LHCN-M2 (cell line): ENCODE measurements at places on chromosomes 5 and 9. TPM values are rescaled to one million over a fixed set of nuclear protein-coding genes. Genes with fewer than 3 reads are reported as not detected.
A peak's percentile ranks its signal among the peaks of the same experiment; 100 is the strongest.

The TMEM174 gene
- total RNA-seq = not detected in 2 replicates

DNA sequence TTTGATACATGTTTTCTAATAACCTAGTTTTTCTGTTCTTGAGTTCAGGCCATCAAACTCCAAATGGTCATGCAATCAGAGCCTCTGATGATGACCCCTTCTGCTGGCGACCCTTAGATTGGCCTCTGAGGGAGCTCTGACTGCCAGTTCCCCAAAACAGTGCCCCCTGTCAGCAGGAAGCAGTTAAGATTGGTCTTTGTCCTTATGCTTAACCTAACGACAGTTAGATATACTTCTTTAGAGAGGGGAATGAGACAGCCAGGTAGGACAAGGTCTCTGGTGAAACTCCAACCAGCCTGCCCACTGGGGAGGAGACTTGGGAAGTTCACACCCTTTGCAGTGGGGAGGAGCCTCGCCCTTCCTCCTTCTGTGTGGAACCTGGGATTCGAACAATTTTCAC lies 390.4 kb upstream of the KIF2A start:
- no peak for DNase-seq

GRCh38 chr9:82763656-82764055 lies 299.3 kb downstream of the RASEF start:
- DNase-seq = no peak

The PARP8 gene
- total RNA-seq = 6.3 and 8.1 TPM in 2 replicates

GRCh38 chr9:6819529-6819928 lies 61.8 kb downstream of the KDM4C start:
- DNase-seq = no peak

DNA sequence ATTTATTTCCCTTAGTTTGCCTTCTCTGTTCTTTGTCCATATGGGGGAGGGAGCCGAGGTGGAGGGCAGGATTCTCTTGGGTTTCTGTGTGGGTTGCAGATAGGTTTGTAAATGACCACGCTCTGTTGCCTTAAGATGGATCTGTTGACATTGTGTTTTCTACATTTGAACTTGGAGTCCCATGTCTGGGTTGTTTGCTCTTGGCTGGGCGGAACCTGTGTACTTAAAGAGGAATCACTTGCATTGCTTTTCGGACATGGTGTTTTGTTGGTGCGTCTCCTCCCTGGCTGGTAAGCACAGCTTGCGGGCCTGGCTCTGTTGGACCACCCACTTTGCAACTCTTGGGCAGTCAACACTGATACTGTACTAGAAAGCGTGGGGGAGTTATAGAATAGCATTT lies 45.9 kb downstream of the EHMT1 start:
- DNase-seq = no peak

The PAX5 gene
- not detected in 2 replicates for total RNA-seq

The MPDZ gene
- total RNA-seq = 11.7 and 16.9 TPM in 2 replicates

DNA sequence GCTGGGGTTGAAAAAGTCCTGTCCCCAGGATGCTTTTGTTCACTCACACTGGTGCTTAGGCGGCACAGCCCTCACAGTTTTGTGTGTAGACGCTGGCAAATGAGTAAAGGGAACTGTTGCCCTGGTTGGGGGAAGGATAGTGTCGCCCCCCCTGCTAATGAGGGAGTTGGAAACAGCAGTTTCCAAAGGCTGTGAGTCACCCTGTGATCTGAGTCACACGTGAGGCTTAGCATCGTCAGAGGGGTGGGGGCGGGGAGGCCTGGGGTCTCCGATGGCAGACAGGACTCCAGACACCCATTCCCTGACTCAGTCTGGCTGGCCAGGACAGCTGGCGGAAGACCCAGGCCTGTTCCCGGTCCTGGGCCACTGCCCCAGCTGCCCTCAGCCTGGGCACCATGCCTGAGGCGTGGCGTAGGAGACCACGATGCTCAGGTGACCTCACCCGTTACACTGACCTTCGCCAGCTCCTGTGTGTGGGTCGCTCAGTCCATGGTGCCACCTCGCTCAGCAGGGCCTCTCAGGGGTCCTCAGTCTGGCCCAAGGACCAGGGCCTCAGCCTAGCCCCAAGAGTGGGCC lies 2.9 kb downstream of the DNAJB5 start:
- peak; percentile 96 for DNase-seq

GRCh38 chr5:119741691-119742090 lies 112.3 kb downstream of the FAM170A start:
- no peak for DNase-seq

GRCh38 chr9:21160178-21160577 lies 6.3 kb downstream of the IFNA21 start:
- peak; percentile 59 for DNase-seq

DNA sequence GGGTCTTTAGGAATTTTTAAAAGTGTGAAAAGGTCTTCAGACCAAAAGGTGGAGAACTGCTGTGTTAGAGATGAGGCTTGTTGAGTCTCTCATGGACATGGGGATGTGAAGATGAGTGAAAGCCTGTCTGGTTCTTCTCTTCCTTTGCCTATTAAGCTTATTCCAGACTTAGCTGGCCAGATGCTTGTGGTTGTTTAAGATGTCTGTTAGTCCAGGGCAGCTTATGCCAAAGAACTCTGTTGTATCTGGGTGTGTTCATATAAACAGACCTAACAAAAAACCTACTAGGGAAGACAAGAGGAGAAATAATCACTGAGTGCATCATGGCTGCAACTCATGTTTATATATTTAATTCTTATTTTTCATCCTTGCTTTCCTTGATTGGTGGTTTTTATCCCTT lies 57.5 kb upstream of the NCS1 start:
- no peak for DNase-seq

GRCh38 chr5:81972492-81972783 lies 615 bp downstream of the ATG10 start:
- DNase-seq = no peak

The SELENOP gene
- total RNA-seq = 29.4 and 43.2 TPM in 2 replicates

GRCh38 chr5:10594591-10595210 lies 30.8 kb downstream of the ANKRD33B start:
- DNase-seq = no peak

DNA sequence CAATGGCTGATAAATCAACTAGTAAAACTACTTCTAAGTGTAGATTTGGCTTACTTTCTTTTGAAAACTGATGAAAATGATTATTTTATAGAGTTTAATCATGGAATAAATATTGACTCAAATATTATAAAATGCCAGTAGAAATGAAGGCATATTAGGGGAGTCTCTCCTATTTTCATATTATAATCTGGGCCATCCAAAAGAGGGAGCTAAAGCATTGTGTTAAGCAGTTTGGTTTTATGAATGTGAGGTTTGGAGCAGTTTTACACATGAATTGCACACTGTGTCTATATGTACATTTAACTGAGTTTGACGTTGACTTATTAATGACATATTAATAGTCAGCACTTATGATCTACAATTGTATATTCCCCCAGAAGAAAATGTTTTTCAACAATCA lies 17.4 kb downstream of the CDH9 start:
- peak; percentile 55 for DNase-seq

DNA sequence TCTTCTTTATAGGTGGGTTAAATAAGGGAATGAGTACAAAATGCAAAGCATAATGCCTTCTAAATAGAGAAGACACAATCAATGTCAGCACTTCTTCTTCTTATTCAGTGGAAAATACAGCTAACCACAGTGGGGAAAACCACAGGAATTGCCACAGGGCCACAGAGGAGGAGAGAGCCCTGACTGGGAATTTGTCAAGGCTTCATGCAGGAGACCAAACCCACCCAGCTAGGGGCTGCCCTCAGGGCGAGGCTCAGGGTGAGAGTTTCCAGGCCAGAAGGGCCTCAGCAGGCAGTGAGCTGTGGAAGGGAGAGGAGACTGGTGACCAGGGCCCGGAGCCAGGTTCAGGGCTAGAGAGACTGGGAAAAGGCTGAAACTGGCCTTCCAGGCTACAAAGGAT lies 279.1 kb downstream of the MSX2 start:
- no peak for DNase-seq

GRCh38 chr5:142725231-142726187 lies 39.6 kb upstream of the FGF1 start:
- peak; percentile 22 for DNase-seq

- DNase-seq = no peak
These were observed 74.5 kb upstream of the CCNG1 start for GRCh38 chr5:163362840-163363371.

The LCP2 gene
- not detected in 2 replicates for total RNA-seq

DNA sequence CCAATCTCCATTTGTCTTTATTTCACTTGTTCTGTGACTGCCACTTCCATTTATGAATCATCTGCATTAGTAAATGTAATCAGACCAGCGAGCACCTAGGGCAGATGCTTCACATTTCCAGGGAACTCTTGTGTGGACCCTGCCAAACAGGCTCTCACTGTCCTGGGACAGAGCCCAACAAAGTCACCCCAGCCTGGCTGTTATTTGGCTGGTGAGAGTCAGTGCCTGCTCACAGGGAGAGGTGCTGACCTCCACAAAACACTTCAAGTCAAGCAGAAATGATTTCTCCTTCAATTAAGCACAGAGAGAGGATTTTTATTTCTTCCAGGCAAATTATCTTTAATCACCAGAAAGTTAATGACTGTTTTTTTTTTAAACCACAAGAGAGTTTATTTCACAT lies 568.0 kb downstream of the MTRR start:
- DNase-seq = no peak

GRCh38 chr9:97954550-97954989 lies 16.6 kb upstream of the HEMGN start:
- DNase-seq = peak; percentile 8

The MSX2 gene
- 4.0 and 4.9 TPM in 2 replicates for total RNA-seq

The DRD1 gene
- total RNA-seq = not detected in 2 replicates
